Astrocyte (in vitro differentiated cells and primary cell): ENCODE measurements at places on chromosomes 2 and 18. TPM values are rescaled to one million over a fixed set of nuclear protein-coding genes. Genes with fewer than 3 reads are reported as not detected.
A peak's percentile ranks its signal among the peaks of the same experiment; 100 is the strongest.

DNA sequence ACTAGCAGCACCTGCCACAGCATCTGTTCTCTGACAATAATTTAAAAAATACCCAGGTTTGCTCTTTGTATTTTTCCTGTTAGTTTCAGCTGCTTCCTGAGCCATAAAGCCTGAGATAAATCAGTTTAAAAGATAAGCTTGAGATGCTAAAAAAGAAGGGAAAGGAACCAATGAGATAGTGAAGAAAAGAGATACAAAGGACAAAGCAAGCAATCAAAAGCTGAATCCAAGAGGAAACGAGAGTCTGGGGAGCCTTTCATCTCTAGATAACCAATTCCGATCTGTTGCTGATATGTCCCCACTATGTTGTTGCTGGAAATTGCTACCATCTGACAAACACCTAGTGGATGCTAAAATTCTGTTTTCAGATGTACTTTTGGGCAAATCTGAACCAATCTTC, 201.4 kb downstream of the RBM43 start:
- DNase-seq = no peak

- peak; percentile 79 for DNase-seq
These were observed 61.8 kb upstream of the GPR45 start for GRCh38 chr2:105179469-105180372.

DNA sequence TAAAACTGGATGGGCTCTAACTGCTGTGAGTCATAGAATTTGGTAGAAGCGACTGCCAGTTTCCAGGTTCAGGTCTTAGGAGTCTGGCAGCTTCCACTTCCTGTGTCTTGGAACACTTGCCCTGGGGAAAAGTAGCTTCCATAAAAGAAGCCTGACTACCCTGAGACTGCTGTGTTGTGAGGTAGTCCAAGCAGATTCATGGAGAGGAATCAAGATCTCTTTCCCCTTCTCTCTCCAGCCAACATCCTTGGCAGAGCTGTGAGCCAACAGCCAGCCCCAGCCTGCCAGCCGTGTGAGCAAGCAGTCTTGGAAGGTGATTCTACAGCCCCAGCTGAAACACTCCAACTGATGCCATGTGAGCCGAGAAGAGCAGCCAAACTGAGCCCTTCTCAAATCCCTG, 33.7 kb downstream of the SLC20A1 start:
- peak; percentile 18 for DNase-seq

GRCh38 chr18:61199171-61199848, 133.9 kb upstream of the CDH20 start:
- peak; percentile 71 for DNase-seq

DNA sequence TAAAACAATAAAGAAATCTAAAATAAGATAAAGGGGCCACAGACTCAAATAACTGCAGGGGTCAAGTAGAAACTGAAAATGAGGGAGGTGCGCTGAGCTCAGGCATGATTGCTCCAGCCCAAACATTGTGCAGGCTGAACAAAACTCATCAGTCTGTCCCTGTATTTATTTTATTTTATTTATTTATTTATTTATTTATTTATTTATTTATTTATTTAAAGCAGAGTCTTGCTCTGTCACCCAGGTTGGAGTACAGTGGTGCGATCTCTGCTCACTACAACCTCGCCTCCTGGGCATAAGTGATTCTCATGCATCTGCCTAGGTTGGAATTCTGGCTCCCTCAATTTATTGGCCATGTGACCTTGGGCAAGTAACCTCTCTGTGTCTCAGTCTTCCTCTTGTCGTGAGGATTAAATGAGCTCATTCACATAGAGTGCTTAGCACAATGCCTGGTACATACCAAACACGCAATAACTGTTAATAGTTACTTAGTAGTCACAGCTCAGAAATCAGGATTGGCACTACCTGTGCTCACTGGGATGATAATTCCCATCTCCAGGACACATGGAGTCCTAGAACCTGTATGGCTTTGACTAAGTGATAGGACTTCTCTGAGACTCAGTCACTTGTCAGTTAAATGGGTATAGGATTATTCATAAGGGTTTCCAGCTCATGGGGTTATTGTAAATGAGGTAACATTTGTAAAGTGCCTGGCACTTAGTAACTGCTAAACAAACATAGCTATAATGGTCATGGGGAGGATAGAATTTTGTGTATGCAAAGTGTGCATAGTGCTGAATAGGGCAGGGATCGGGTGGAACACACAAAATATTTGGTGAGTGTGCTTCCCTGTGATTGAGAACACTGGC, 6.0 kb downstream of the SPEG start:
- DNase-seq = peak; percentile 36

DNA sequence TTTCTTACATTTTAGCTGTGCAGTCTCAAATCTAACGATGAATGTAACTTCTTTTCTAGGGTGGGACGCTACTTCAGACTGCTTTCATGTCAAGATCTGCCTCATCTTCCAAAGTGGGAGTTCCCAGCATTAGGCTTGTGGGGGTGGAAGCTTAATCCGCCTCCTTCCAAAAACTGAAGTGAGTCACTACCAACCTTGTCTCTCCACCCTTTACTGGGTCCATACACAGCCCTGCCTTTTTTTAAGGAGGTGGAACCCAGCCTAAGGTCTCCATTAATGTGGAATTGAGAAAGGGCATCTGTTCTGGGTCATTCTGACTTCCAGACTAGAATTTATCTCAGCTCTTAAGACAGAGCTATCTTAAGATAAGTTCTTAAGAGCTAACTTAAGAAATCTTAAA, 42.0 kb upstream of the NFE2L2 start:
- DNase-seq = no peak

GRCh38 chr2:205892251-205892655, 193.7 kb downstream of the INO80D start:
- peak; percentile 68 for DNase-seq

DNA sequence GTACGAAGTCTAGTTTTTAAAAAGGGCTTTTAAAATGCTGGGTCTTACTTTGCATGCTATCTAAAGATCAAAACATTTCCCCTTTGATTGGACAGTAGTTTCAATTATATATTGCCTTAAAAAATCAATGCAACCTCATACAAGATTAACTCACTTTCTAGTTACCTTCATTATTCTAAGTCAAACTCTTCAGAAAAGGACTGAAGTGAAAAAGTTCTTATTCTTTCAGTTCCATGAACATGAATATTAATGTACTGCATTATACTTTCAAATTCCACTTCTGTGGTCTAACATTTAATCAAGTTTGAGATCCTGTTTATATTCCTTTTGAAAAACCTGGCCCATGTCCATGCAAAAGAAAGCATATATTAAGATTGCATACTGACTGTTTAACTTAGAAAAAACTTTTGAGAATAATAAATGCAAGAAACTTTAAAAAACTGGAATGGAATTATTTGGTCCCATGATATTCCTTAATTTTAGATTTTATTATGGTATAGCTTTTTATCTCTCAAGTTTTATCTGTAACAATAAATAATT, 11.2 kb upstream of the ENOSF1 start:
- DNase-seq = no peak

DNA sequence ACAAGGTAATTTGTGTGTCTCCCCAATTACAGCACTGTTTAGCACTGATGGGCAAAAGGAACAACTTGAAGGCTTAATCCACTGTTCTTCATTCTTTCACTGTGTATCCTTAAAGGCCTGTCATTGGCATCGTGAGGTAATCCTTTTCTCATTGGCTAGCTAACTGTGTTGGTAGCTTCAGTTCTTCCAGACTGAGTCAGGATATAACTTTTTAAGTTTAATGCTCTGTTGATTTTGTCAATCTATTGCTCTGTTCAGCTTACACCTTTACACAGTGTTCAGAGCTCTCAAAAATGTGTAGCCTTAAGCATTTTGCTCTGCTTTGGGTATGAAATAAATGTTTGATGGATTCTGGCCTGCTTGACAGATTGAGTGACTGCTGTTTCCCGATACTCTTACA, 148.2 kb downstream of the KIAA1328 start:
- DNase-seq = no peak

DNA sequence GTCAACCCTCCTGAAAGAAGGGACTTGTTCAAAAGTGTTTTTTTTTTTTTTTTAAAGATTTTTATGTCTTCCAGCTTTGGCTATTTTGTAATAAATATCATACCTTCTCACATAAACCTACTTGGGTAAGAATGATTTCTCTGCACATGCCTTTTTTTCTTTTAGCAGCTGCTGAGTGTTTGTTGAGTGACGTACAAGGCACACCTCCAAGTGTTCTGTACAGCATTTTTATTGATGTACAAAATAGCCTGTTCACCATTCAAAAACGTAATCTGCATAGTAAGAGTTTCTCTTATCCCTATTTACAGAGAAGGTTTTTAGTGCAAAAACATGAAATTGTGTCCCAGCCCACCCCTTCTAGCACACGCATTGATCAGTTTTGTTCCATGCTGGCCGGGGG, 77.6 kb downstream of the MEP1B start:
- DNase-seq = no peak

DNA sequence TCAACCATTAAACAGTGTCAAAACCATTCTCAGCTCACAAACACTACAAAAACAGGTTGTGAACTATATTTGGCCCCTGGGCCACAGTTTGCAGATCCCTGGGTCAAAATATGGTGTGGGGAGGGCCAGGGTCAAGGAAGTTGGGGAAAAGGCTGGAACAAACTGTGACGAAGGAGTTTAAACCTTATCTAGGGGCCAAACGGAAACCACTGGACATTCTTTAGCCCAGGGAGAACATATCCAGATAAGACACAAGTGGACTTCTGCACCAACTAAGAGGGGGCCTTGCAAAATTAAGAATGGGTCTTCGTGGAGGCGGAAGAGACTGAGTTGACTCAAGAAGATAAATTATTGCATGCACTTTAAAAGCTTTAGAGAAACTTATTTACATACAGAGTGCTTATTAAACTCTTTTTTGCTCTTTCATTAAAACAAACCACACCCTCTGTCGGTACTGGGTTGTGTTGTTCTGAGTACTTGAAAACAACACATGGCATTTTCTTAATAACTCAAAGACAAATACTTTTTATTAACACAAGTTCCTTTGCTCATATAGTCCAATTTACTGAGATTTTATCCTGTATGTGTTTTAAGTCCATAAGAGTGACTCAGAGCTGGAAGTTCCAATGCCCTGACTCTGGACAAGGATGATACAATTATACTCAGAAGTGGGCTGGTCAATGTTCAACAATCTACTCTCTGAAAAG, 5.3 kb upstream of the ASAP2 start:
- peak; percentile 78 for DNase-seq

DNA sequence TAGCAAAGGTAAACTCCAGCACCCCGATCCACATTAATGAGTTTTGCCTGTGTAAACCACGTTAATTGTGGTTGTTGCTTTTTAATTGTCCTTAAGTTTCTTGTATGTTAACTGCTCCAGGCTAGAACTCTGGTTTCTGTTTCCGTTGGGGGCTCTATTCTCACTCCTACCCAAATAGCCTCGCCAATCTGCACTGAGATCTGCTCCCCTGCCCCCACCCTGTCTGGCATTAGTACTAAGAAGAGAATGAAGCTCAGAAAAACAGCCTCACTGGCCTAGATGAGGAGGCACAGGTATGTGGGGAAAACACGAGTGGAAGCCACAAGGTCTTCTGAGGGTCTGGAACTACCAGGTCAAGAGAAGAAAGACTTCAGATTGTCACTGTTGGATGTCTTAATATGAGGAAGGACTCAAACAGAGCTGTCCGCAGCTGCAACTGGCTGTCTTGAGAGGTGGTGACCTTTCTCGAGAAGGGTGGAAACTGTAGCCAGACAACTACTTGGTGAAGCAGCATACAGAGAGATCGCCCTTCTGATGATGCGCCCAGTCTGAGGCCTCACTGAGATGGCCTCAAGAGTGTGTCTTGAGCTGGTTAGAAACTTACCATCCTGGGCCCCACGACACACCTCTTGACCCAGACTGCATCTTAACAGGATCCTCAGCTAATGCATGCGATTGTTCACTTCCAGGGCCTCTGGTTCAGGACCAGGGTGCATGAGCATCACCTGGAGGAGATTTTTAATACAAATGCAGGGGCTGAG, 73.1 kb downstream of the TGOLN2 start:
- no peak for DNase-seq

DNA sequence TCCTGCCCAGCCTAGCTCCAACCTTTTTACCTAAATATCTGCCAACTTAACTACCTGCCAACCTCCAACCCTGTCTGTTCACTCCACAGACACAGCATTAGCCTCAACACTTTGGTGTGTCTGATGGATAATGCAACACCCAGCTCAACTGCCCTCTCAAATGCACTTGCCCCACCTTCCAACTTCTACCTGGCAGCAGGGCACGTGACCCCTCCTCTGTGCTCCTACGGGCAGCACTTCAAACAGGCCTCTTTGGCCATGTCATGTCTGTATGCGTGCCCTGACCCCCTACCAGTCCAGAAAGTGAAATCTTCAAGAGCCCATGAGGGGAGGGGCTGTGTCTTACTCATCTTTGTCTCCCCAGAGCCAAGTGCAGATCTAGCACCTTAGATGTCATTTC, 25.5 kb downstream of the RNF149 start:
- DNase-seq = no peak

The C1QL2 gene
- 0.20 TPM in 1 of 2 replicates, not detected in the other for total RNA-seq

The LRRTM4 gene
- 0.59 and 0.89 TPM in 2 replicates for total RNA-seq

The CRYBA2 gene
- total RNA-seq = not detected in 2 replicates

The HOXD12 gene
- total RNA-seq = not detected in 2 replicates

The CGREF1 gene
- 1.8 and 3.0 TPM in 2 replicates for total RNA-seq

The TLX2 gene
- total RNA-seq = not detected in 2 replicates

The NYAP2 gene
- 0.14 and 0.19 TPM in 2 replicates for total RNA-seq

The RAB6C gene
- total RNA-seq = 0.09 and 0.14 TPM in 2 replicates

The TYW5 gene
- 9.0 and 9.2 TPM in 2 replicates for total RNA-seq
